AG09319 (cell line): ENCODE measurements at places on chromosomes 16 and 17.

GRCh38 chr17:81518785-81519283 lies 6.2 kb upstream of the ACTG1 start:
- DNase-seq = no peak

GRCh38 chr17:60899115-60899514 lies 221.5 kb downstream of the BCAS3 start:
- no peak for DNase-seq

GRCh38 chr17:50832864-50833381 lies 2.5 kb upstream of the WFIKKN2 start:
- no peak for DNase-seq

GRCh38 chr16:10878644-10879501 lies 1.9 kb downstream of the CIITA start:
- DNase-seq = no peak

- DNase-seq = no peak
Observed at GRCh38 chr17:56149266-56150036, 3.8 kb upstream of the ANKFN1 start.

DNA sequence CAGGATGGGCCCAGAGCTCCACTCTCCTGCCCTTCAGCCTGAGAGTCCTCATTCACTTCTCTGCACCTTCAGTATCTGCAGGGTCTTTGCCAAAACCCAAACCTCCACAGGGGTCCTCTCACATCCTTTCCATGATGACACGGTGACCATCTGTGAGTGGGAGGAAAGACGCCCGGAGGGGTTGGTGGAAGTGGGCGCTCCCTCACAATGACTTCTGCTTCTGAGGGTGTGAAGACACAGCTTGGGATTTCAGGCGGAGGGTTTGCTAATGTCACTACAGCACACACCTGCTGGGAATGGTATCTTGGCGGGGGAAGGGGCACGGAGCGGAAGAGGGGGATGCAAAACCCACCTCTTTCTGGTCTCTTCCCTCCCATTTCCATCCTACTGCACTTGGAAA lies 115.1 kb upstream of the SDK2 start:
- DNase-seq = no peak
